Brain (organoid and tissue), 16 donors: ENCODE measurements at places on chromosomes 2 and 18.

DNA sequence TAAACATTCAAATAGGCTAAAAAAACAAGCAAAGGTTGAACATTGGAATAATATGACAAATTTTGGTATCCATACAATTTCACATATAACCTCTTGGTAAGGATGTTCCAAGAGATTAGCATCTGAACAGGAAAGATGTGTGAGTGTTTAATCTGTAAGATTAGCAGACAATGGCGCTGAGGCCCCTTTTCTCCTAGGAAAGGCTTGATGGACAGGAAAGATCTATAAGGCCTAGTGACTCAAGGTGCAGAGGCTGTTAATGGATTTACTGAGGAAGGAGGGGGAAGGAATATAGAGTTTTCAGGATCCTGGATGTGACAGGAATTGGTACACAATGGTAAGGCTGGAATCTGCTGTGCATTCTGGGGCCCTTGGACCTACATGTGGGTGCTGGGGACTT, 48.1 kb upstream of the SMAD2 start:
- no peak for DNase-seq

GRCh38 chr18:57941841-57942489, 102.1 kb upstream of the NEDD4L start:
- peak; percentile 84 for DNase-seq

- peak; percentile 59 for DNase-seq
These were observed 259.1 kb downstream of the TDRD15 start for GRCh38 chr2:21382701-21383520.

DNA sequence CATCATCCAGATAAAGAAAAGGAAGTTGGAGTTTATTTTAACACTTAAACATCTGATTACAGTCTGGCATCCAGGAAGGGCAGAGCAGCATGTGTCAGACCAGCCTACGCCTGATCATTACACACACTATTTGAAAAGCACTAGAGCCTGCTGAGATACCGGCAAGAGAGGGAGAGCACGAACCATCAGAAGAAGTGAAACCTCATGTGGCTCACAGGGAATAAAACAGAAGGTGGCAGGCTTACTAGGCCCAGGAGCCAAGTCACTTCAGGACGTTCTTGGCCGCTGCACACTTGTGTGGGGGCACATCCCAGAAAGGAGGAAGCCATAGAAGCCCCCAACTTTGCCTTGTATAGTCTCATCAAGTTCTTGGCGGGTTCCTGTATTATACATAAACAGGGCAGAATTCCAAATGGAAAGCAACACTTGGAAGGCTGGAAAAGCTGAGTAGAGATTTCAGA, 105.5 kb downstream of the UGGT1 start:
- no peak for DNase-seq

DNA sequence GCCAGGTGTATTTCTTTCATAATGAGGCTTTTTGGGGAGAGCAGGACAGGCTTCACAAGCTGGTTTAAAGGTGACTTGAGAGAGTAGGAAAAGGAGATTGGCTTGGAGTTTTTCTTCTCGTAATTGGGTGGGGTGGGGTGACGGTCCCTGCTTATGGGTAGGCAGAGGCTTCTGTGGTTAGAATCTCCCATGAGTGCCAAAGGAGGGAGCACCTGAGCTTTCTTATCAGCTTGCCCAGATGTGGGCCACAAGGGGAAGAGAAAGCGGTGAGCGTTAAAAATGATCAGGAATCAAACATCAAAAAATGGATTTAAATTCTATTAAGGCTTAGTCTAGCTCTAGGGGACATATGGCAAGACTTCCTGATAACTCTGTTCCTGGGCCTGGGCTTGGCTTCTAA, 9.7 kb upstream of the PNPT1 start:
- DNase-seq = no peak

GRCh38 chr2:68769586-68770270, 35.1 kb downstream of the ARHGAP25 start:
- DNase-seq = no peak

- DNase-seq = no peak
These were observed 959 bp downstream of the MAB21L4 start for GRCh38 chr2:240894836-240895558.

DNA sequence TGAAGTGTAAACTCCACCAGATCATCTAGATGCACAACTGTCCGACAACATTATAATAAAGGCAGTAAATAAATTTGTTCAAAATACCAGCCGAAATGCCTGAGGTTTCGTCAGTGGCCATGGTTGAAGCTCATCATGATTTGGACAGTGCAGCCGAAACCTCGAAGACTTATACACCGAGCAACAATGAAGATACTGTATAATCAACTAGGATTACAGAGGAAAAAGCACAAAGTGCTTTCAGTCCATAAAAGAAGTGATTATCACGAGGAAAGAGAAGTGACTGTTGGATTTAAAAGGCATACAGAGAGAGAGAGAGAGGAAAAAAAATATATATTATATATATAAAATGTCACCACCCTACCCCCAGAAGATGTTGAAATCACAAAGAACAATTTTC, 52.0 kb upstream of the GALNT3 start:
- no peak for DNase-seq

GRCh38 chr2:39646267-39646666, 19.4 kb upstream of the TMEM178A start:
- DNase-seq = no peak
